ENCODE measurements at places on chromosomes 2 and 18.

GRCh38 chr2:190214426-190215194 is 105.0 kb downstream of the HIBCH start:
- DNase-seq = no peak

DNA sequence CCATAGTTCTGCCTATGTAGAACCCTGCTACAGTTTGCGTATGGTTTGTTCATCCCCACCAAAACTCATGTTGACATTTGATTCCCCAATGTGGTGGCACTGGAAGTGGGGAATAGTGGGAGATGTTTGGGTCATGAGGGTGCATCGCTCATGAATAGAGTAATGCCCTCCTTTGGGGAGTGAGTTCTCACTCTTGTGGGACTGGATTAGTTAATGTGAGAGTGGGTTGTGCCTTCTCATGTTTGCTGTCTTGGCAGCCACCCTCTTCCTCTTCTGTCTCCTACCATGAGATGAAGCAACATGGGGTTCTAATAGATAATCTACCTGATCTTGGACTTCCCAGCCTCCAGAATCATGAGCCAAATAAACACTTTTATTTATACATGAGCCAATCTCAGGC is 237.2 kb upstream of the APCDD1 start:
- DNase-seq = no peak

- DNase-seq = no peak
Observed at GRCh38 chr2:224885836-224886547, 156.3 kb downstream of the DOCK10 start.

GRCh38 chr2:207012461-207012860 is 73.1 kb downstream of the CPO start:
- DNase-seq = no peak

- DNase-seq = no peak
Observed at GRCh38 chr2:152387041-152387440, 52.1 kb downstream of the FMNL2 start.

GRCh38 chr2:102289129-102289528 is 22.2 kb upstream of the IL1RL1 start:
- DNase-seq = no peak

All from stimulated activated CD8-positive, alpha-beta memory T cell treated with anti-CD3 and anti-CD28 coated beads, Interleukin-4, amount 100 ng/mL, for 1 hour (primary cell).